Heart right ventricle (tissue), 16 donors: ENCODE measurements at places on chromosomes 7 and 10. TPM values are rescaled to one million over a fixed set of nuclear protein-coding genes. Genes with fewer than 3 reads are reported as not detected.

DNA sequence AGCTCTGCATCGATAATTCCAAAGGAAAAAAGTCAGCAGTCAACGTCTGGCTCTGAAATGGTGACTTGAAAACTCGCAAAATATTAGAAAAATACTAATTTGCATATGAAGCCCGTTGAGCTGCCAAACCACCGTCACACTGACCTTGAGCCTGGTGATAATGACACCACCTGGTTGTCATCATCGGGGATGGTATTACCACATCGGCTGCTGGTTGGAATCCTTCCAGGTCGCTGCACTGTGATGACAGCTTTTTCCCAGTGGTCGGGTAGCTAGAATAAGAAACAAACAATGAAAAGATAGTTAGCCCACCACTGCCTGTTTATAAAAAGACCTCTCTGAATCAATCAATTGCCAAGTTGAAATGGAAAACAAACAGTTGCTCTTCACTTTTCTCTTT lies 41.6 kb downstream of the LAMB1 start:
- H3K4me1 ChIP-seq = peaks cover 40% of the 10 kb centered on the region
- peak overlapping the region; percentile 20 for H3K27ac ChIP-seq
- DNase-seq = peak; percentile 57
- H3K4me3 ChIP-seq = no peak overlapping the region

- H3K4me3 ChIP-seq = no peak overlapping the region
- no peak overlapping the region for H3K27ac ChIP-seq
- no peaks in the 10 kb centered on the region for H3K4me1 ChIP-seq
- no peaks in the 10 kb centered on the region for H3K27me3 ChIP-seq
- DNase-seq = no peak
Observed at GRCh38 chr10:117699436-117700075, 157.0 kb downstream of the EMX2 start.

- H3K27ac ChIP-seq = no peak overlapping the region
- H3K27me3 ChIP-seq = no peaks in the 10 kb centered on the region
- no peaks in the 10 kb centered on the region for H3K4me1 ChIP-seq
- H3K36me3 ChIP-seq = no peaks in the 10 kb centered on the region
Observed at GRCh38 chr7:97418312-97418711, 300.8 kb downstream of the SDHAF3 start.

DNA sequence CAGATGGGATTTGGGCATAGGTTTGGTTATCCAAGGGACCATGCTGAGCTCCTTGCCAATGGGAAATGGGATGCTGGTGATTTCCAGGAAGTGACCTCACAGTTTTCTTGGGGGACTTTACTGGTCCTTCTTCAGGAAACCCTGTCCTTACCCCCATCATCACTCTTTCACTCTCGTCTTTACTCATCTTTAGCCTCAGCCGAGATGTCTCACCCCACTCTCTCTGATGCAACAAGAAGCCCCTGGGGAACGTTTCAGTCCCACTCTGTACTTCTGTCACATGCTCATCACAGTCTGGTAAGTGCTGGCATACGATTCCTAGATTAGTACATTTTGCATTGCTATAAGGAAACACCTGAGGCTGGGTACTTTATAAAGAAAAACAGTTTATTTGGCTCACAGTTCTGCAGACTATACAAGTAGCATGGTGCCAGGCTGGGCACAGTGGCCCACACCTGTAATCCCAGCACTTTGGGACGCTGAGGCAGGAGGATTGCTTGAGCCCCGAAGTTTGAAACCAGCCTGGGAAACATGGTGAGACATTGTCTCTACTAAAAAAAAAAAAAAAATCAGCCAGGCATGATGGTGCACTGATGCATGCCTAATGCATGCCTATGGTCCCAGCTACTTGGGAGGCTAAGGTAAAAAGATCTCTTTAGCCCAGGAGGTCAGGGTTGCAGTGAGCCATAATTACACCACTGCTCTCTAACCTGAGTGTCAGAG lies 63.5 kb upstream of the VKORC1L1 start:
- H3K4me3 ChIP-seq = no peak overlapping the region
- no peak for DNase-seq
- H3K4me1 ChIP-seq = no peaks in the 10 kb centered on the region
- H3K27ac ChIP-seq = no peak overlapping the region
- no peaks in the 10 kb centered on the region for H3K27me3 ChIP-seq

DNA sequence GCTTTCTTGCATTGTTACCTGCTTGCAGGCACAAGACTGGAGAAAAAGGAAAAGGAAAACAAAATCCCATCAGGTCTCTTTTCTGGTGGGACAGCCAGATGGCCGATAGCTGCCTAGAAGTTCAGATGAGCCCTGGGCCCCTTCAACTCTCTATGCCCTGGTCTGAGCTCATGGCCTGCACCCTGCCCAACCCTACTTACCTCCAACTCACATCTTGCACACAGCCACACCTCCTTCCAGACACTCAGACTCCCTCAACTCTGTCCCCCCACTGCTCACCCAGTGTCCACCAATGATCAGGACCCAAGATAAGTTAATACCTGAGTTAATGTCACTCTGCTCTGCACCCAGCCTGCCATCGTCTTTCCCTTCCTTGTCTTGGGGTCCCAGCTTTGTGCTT lies 10.9 kb downstream of the RBP3 start:
- H3K36me3 ChIP-seq = no peaks in the 10 kb centered on the region
- no peaks in the 10 kb centered on the region for H3K27me3 ChIP-seq
- DNase-seq = no peak
- H3K27ac ChIP-seq = no peak overlapping the region
- no peak overlapping the region for H3K4me3 ChIP-seq

DNA sequence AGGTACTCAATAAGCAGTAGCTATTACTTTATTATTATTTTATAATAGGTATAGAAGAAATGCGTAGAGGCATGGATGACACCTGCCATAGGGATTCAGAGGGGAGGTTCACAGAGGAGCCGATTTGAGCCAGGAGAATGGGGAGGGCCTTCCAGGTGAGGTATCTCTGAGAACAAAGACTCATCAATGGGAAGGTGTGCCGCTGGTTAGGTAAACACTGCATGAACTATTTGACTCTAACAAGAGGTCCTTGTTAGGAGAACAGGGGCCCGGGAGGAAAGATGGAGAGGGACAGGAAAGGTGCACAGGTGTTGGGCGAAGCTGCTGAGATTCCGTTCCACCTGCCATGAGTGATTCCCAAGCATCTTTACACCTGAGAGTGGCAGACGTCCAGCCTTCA lies 41.8 kb upstream of the TMEM273 start:
- H3K4me3 ChIP-seq = no peak overlapping the region
- H3K27me3 ChIP-seq = no peaks in the 10 kb centered on the region
- no peaks in the 10 kb centered on the region for H3K4me1 ChIP-seq
- no peak for DNase-seq
- H3K27ac ChIP-seq = no peak overlapping the region
- no peaks in the 10 kb centered on the region for H3K36me3 ChIP-seq

DNA sequence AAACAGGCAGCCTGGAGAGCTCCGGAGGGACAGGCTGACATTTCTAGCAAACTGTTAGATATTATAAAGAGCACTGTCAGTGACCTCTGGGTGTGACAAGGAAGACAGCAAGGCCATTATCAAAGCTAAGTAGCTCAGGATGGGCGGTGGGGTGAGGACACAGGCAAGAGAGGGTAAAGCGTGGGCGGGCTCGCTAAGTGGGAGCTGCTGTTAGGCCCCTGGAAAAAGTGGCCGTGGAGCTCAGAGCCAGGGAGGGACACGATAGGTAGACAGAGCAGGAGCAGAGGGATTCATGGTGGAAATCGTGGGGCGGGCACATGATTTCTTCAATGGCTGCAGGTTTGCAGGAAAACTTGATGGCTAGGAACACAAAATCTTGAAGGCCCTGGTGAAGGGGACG lies 51.4 kb upstream of the NPS start:
- H3K4me1 ChIP-seq = peaks cover 5% of the 10 kb centered on the region
- DNase-seq = no peak

- H3K27me3 ChIP-seq = no peaks in the 10 kb centered on the region
- H3K4me3 ChIP-seq = no peak overlapping the region
- no peak for DNase-seq
- H3K4me1 ChIP-seq = no peaks in the 10 kb centered on the region
Observed at GRCh38 chr10:14773551-14774213, 1.0 kb downstream of the FAM107B start.

GRCh38 chr7:22252936-22253536 lies 103.9 kb downstream of the RAPGEF5 start:
- no peaks in the 10 kb centered on the region for H3K36me3 ChIP-seq
- H3K27me3 ChIP-seq = no peaks in the 10 kb centered on the region
- peaks cover 50% of the 10 kb centered on the region for H3K4me1 ChIP-seq
- no peak overlapping the region for H3K4me3 ChIP-seq
- no peak overlapping the region for H3K27ac ChIP-seq

- no peak overlapping the region for H3K27ac ChIP-seq
- H3K4me1 ChIP-seq = peaks cover 5% of the 10 kb centered on the region
- DNase-seq = no peak
- H3K4me3 ChIP-seq = no peak overlapping the region
Observed at GRCh38 chr7:33916357-33917081, 11.2 kb downstream of the BMPER start.

GRCh38 chr7:142581341-142581740 lies 167.9 kb upstream of the PRSS1 start:
- no peaks in the 10 kb centered on the region for H3K36me3 ChIP-seq
- no peaks in the 10 kb centered on the region for H3K4me1 ChIP-seq
- no peaks in the 10 kb centered on the region for H3K27me3 ChIP-seq
- no peak overlapping the region for H3K27ac ChIP-seq
- DNase-seq = no peak
- no peak overlapping the region for H3K4me3 ChIP-seq

- H3K4me1 ChIP-seq = no peaks in the 10 kb centered on the region
- no peak overlapping the region for H3K27ac ChIP-seq
- H3K36me3 ChIP-seq = no peaks in the 10 kb centered on the region
- no peak overlapping the region for H3K4me3 ChIP-seq
- H3K27me3 ChIP-seq = no peaks in the 10 kb centered on the region
Observed at GRCh38 chr10:62831346-62831745, 15.2 kb upstream of the EGR2 start.

DNA sequence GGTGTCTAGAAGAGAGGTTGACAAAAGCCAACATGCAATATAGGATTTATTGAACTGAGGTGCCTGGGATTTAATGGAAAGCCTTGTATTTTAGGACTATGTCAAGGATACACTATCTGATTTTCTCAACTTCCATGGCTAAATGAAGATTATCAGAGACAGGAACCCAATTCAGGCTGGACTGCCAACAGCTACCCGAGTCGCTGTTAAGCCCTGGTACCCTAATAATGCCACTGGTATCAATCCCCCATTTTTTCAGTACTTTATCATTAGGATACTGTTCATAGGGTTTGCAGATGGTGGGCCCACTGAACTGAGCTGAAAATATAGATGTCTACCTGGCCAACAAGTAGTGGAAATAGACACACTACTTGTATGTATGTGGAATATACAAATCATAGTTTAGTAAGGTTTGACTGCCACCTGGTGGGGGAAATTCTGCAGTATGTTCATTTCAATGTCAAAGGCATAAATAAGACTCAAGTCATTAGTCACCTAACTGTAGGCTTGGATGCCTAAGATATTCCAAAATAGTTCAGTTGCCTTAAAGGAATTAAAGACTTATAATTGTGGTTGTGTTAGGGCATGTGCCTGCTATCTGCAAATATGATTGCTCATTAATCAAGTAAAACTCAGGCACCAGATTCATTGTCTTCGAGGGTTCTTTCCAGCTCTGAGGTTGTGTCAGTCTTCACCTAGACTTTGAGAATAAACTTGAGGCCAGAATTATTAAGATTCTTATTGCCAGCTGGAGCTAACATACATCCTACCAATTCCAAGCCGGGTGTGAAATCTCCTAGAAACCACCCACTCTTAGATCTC lies 34.1 kb upstream of the NOBOX start:
- no peaks in the 10 kb centered on the region for H3K4me1 ChIP-seq
- no peaks in the 10 kb centered on the region for H3K27me3 ChIP-seq
- no peak overlapping the region for H3K27ac ChIP-seq
- H3K4me3 ChIP-seq = no peak overlapping the region
- no peak for DNase-seq

DNA sequence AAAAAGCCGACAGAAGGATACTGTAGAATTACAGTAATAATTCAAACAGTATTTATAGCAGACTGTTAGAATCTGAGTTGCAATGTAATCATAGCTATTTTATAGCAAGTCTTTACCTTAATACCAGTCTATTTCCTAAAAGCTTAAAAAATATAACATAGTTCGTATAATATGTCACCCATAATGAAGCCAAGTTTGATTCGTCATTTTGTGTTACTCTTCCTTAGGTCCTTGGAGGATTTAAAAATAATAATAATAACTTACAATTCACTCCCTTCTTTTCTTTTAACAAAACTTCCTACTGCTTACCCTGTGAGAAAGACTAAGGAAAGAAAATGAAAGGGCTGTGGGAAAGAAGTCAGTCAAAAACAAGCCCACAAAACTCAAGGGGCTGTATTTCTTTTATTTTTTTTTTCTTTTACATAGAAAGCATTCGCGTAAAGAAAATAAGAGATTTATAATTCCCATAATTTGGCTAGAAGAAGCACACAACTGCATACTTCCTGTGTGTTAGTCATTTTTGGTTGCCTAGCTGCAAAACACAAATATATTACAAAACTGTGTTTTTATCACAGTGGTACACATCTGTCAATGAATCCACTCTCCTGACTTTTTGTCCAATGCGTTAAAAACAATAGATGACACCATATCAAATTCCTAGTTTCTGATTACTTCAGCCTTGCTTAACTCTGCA lies 187.2 kb upstream of the CELF2 start:
- H3K36me3 ChIP-seq = no peaks in the 10 kb centered on the region
- DNase-seq = no peak
- H3K4me3 ChIP-seq = no peak overlapping the region
- H3K27me3 ChIP-seq = no peaks in the 10 kb centered on the region
- H3K27ac ChIP-seq = peak overlapping the region; percentile 81

DNA sequence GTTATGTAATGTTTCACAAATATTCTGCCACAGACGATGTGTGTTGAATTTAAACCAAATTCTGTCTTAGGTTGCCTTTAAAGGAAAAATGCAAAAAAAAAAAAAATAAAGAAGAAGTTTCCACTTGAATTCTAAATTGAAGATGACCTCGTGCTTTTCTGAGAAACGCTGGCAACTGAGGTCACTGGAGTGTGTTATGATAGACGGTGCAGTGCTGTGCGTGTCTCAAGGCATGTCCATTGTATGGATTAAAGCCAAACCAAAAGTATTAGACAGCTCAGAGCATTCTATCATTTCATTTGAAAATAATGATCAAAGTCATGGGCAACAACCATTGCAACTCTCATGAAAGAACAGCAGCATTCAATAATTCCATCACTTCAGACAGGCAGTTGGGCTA lies 483.9 kb downstream of the GRM8 start:
- H3K4me3 ChIP-seq = no peak overlapping the region
- H3K27me3 ChIP-seq = no peaks in the 10 kb centered on the region
- no peak for DNase-seq
- H3K4me1 ChIP-seq = no peaks in the 10 kb centered on the region

DNA sequence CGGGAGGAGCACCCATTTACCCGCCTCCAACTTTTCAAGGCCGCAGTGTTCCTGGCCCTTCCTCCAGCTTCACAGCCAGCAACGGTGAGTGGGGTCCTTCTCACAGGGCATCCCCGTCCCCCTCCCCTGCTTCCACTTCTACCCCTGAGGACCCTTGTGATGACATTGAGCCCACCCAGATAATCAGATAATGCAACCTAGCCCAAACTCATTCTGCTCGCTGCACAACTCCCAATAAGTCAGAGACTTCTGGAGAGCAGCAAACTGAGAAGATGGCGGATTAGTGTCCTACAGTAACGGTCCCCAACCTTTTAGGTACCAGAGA lies 74.5 kb downstream of the OAT start:
- H3K4me3 ChIP-seq = no peak overlapping the region
- no peak overlapping the region for H3K27ac ChIP-seq
- H3K4me1 ChIP-seq = no peaks in the 10 kb centered on the region

Gene GNAT3
- polyA plus RNA-seq = not detected

Gene PKD1L1
- polyA plus RNA-seq = 4.7 TPM

Gene FAM131B
- 0.22 TPM for polyA plus RNA-seq

Gene GRM3
- polyA plus RNA-seq = 0.01 TPM

Gene TMEM184A
- polyA plus RNA-seq = 0.45 TPM

Gene OPN1SW
- polyA plus RNA-seq = not detected

Gene GPR15LG
- polyA plus RNA-seq = not detected

Gene ERVW-1
- 0.15 TPM for polyA plus RNA-seq
